Type B pancreatic cell (in vitro differentiated cells): ENCODE measurements at places on chromosomes 3 and 15. TPM values are rescaled to one million over a fixed set of nuclear protein-coding genes. Genes with fewer than 3 reads are reported as not detected.

DNA sequence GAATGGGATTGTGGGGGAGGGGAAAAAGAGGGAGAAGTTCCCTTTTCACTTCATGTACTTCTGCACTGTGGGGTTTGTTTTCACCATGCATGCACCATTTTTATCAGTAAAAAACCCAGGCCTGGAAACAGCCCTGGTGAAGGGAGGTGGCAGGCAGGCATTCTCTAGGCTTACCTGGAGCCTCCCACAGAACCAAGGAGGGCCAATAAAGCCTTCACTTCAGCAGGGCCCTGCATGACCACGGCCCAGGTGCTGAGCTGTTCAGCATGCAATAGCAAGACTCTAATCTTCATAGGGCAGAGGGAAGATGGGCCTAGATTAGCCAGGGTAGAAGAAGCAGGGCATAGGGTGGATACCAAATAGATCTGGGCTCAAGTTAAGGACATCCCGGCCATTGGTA is 49.6 kb downstream of the SCN5A start:
- DNase-seq = no peak

- DNase-seq = no peak
Measured at GRCh38 chr3:186516646-186517045, 27.5 kb downstream of the CRYGS start.

GRCh38 chr15:62454567-62455172 is 289.6 kb upstream of the C2CD4B start:
- no peak for DNase-seq

The CFAP20DC gene
- total RNA-seq = 4.7 and 5.2 TPM in 2 replicates

The GP9 gene
- not detected in 2 replicates for total RNA-seq

GRCh38 chr3:37477711-37478487 is 303.5 kb upstream of the LRRFIP2 start:
- no peak for DNase-seq

The SLC28A1 gene
- total RNA-seq = 0.19 and 0.31 TPM in 2 replicates

- DNase-seq = no peak
Measured at GRCh38 chr3:55750525-55750924, 263.4 kb upstream of the WNT5A start.

The EOMES gene
- not detected in 2 replicates for total RNA-seq

DNA sequence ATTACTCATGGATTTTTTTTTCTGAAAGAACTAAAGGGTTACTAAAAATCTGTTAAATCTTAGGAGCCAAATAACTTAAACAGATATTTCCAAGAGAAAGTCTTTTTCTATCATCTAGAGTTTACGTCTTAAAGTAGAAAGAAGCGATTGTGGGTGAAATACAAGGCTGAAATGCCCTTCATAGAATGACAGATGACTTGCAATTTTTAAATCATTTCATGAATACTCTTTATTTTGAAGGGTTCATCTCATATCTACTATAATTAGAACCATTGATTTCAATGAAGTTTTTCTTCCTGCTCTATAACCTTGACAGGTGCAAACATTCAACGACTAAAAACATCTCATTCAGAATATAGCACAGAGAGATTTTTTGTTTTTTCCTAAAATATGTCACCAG is 217.0 kb downstream of the GABRB3 start:
- DNase-seq = no peak
